NCI-H2227 treated with DMSO at 0.1 percent for 48 hours (cell line): ENCODE measurements at places on chromosomes 11 and 22.

DNA sequence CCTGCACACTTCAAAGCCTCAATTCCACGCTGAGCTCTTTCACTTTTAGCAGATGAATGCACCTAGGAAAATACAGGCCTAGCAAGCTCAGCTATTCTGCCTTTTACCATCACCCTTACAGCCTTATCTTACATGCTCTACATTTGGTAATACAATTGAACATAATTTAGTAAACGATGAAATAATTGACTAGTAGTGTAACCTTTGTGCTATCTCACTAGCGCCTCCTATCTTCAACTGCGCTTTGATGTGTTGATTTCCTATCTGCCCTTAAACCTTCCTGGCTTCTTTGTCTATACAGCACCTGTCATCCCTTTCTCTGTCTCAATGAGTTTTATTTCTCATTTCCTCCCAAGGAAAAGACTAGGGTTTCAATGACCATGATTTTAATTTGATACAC lies 149.7 kb downstream of the LRRC4C start:
- DNase-seq = no peak

DNA sequence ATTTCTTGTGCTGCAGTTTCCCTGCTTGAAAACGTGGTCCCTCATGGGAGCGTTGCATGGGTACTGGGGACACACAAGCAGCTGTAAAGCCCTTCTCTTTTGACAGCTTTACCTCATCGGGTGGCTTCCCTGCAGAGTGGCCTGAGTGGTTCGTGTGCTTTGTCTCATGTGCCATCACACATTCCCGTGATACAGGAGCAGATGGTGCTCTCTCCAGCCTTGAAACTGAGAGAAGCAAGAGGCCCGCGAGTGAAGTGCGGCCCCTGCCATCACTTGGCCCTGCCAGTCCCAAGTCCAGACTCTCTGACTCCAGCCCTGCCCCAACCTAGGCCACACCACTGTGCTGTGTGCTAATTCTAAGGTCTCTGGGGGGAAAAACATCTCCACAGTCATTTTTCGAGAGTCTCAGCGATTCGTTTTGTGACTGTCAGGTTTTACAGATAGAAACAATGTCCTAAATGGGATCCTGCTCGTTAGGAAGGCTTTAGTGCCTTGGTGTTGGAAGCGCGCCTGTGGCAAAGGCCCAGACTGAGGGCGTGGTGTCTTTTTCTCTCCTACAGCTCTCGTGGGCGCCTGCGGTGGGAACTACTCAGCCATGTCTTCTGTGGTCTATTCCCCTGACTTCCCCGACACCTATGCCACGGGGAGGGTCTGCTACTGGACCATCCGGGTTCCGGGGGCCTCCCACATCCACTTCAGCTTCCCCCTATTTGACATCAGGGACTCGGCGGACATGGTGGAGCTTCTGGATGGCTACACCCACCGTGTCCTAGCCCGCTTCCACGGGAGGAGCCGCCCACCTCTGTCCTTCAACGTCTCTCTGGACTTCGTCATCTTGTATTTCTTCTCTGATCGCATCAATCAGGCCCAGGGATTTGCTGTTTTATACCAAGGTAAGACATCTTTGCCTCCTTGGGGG lies 64.2 kb downstream of the KREMEN1 start:
- no peak for DNase-seq

DNA sequence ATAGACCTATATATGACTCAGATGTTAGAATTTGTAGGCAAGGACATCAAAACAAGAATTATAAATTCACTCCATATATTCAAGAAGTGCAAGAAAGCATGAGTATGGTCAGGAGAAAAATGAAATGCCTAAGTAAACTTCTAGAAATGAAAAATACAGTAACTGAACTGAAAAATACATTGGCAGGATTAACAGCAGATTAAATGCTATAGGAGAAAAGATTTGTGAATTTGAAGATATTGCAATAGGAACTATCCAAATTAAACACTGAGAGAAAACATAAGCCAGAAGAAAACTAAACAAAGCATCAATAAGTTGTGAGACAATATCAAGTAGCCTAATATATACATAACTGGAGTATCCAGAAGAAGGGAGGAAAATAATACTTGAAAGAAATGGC lies 46.6 kb upstream of the TMEM45B start:
- DNase-seq = no peak

- no peak for DNase-seq
These were observed 14.3 kb downstream of the ARFGAP3 start for GRCh38 chr22:42842658-42843370.

GRCh38 chr22:17774926-17775685 lies 837 bp upstream of the BID start:
- DNase-seq = no peak
